ENCODE measurements at places on chromosomes 4 and X.

DNA sequence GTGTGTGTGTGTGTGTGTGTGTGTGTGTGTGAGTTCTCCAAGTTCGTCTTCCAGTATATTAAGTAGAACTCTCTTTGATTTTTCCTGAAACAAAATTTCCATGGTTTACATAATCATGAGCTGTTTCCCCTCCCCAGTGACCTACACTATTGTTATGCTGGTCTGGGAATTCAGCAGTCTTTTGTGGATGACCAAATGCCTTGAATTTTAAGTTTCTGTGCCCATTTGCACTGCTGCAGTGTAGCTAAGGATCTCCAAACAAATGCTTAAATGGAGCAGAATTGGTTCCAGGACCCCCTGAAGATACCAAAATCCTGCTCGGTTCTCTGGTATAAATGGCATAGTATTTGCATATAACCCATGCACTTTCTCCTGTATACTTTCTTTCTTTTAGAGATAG, 77.2 kb upstream of the SLC34A2 start:
- no peak for DNase-seq

GRCh38 chr4:138751309-138751708, 264.3 kb upstream of the NOCT start:
- DNase-seq, result no peak

GRCh38 chr4:87274803-87275202, 47.9 kb downstream of the HSD17B13 start:
- DNase-seq, result no peak

GRCh38 chr4:157727163-157727562, 445.7 kb downstream of the GASK1B start:
- DNase-seq, result no peak

DNA sequence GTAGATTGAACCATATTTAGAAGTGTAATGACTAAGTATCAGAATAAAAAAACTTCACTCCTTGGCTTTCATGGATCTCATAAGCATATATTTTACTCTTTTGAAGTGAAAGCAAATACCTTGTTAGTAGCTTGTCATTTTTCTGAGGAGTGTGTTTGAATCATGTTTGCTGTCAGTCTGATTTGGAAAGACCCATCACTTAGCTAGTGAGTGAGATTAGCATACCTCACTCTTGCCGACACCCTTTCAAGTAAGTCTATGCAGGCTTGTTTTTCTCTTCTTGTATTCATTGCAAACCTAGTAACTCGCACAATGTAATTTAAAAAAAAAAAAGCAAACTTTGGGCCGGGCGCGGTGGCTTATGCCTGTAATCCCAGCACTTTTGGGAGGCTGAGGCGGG, 360.0 kb downstream of the ARHGAP24 start:
- DNase-seq, result no peak

- no peak for DNase-seq
Observed at GRCh38 chr4:26319949-26320537, 771 bp upstream of the RBPJ start.

DNA sequence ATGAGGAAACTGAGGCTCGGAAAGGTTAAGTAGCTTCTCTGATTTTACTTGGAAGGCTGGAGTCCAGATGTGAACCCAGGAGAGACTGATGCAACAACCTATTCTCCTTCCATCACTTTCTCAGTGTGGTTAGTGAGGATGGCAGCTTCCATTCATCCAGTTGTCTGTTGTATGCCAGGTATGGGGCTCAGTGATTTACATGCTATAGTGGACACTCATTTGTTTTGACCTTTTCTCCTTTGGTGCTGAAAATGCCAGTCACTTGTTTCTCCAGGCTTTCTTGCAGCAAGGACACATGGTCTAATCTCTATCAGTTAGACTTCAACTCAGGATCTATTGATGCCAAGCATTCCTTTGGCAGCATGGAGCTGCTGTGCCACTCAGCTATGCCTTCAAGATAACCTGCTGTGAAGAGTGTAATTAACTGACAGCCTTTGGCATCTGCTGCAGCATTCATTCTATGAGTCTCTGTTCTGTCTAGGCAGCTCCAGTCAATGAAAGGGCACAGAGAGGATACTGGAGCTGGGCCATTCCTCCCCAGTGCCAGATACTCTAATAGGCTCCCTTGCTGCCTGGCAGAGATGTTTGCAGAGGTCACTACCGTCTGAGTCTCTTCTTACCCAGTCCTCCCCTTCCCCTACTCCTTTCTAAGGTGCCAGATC, 11.0 kb upstream of the CWH43 start:
- no peak for DNase-seq

DNA sequence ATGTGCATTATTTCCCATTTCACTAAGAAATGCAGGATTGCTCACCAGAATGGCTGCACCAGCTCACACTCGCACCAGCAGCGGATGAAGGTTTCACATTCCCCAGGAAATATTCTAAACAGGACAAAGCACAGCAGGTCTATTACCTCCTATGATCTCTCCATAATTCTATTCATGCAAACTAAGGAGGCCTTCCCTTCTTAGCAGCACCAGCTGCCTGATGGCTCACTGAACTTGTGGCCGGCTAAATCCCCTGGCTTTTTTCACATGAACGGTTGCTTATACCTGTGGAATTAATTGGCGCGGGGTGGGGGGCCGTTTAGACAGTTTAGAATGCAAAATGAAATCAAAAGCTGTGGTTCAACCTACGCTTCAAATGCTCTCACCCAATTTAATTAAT, 73.5 kb upstream of the SRD5A3 start:
- no peak for DNase-seq

GRCh38 chr4:183430317-183430993, 14.0 kb upstream of the CDKN2AIP start:
- no peak for DNase-seq

DNA sequence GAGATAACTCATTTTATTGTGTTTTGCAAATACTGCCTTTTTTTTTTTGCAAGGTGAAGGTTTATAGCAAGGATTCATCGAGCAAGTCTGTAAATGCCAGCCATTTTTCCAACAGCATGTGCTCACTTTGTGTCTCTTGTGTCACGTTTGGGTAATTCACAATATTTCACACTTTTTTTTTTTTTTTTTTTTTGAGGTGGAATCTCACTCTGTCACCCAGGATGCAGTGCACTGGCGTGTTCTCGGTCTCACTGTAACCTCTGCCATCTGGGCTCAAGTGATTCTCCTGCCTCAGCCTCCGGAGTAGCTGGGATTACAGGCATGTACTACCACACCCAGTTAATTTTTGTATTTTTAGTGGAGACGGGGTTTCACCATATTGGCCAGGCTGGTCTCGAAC, 1.9 kb downstream of the RNF4 start:
- no peak for DNase-seq

DNA sequence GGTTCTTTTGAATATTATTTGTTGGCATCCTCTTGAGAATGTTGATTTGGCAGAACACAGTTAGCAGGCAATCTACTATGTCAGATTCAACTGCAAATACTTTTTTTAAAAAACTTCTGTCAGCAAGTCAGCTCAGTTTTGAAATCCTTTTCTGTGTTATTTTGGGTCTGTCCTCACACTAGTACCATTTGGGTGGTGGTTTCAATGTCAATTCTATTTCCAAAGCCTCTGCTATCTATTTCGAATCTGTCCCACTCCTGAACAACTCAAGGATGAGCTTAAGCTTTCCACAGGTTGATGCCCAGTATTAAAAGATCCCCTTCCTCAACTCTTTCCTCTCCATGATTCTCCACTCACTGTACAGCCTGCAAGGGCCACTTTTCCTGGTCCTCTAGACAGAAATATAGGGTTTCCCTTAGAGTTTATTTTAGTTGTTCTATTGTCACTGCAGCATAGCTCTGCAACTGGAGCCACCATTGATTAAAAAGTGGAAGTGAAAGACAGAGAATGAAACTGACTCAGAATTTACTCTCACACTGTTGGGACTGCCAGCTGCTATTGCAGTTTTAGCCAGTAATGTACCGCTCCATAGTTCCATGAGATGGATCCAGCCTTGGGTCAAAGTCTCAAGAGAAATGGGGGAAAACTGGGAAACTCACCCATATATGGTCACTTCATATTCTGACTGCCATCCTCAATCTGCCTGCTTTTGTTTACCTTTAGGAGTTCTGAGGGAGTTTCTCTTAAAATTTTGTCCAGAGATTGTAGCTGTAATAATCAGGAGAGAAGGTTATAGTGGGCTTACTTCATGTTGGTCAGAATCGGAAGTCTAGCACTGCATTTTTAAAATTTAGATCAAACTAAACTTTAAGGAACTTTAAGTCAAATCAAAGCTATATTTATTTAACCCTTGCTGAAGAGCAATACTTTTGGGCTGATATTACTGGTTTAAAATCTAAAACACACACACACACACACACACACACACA, 14.6 kb downstream of the HDX start:
- DNase-seq, result no peak

GRCh38 chr4:88033309-88033708, 25.9 kb downstream of the PKD2 start:
- DNase-seq, result peak; percentile 2

DNA sequence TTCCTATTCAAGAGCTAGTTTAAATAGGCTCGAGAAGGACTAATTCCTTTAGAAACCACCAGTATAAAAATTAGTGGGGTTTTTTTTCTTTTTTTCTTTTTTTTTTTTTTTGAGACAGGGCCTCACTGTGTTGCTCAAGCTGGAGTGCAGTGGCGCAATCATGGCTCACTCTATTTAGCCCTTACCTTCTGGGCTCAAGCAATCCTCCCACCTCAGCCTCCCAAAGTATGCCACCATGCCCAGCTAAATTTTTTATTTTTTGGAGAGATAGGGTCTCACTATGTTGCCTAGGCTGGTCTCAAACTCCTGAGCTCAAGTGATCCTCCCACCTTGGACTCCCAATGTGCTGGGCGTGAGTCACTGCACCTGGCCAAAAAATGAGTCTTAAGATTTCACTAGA, 52.8 kb downstream of the APOO start:
- DNase-seq, result no peak

GRCh38 chrX:109830157-109830703, 97.2 kb upstream of the ACSL4 start:
- no peak for DNase-seq

- DNase-seq, result no peak
Observed at GRCh38 chrX:17266136-17266535, 108.9 kb upstream of the NHS start.

- no peak for DNase-seq
Observed at GRCh38 chr4:53558065-53558801, 33.1 kb downstream of the LNX1 start.

GRCh38 chr4:39682138-39682537, 15.8 kb upstream of the UBE2K start:
- no peak for DNase-seq

DNA sequence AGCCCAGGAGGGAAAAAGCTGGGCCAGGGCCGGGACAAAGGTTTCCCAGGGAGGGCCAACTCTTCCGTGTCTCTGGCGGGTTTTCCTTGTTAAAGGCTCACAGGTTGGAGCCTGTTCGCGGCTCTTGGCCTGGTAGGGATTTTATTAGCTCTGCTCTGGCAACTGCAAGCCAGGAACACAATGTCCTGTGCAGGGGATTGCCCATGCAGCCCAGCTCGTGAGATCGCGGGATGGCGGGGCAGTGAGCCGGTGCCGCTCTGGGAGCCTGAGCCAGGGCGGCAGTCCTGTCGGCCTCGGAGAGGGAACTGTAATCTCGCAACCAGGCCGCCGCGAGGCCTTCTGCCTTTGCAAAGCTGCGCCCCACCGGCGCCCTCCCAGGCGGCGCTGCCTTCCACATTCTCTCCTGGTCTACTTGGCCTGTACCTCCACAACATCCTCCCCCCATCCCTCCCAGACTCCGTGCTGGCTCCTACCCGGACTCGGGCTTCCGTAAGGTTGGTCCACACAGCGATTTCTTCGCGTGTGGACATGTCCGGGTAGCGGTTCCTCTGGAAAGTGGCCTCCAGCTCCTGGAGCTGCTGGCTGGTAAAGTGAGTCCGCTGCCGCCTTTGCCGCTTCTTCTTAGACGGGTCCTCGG, 2.1 kb downstream of the PITX2 start:
- no peak for DNase-seq

GRCh38 chr4:6986781-6987587, 56.2 kb upstream of the TADA2B start:
- peak; percentile 63 for DNase-seq

DNA sequence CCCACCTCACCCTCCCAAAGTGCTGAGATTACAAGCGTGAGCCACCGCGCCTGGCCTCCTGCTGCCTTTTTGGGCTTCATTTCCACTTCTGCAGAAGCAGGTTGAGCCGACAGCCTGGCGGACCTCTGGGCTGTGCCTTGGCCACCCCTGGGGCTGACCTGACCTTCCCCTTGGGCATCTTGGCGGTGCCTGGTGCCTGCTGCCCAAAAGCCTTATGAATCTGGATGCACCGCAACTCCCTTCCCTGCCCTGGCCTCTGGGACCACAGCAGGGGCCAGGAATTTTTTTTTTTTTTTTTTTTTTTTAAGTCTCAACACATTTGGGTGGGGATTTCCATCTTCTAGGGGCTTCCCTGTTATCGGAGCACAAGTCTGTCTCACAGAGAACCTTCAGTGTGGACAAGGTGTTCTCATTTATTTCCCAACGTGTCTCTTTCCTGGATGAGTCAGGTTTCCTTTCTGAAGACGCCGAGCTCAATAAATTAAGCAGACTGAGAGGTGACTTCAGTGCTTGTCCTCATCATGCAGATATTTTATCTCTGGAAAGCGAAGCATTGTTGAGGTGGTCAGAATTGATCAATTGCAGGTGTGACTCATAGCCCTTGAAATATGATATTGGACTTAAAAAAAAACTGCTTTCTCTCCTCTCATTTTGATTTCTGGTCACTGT, 79.7 kb downstream of the SHROOM2 start:
- no peak for DNase-seq

DNA sequence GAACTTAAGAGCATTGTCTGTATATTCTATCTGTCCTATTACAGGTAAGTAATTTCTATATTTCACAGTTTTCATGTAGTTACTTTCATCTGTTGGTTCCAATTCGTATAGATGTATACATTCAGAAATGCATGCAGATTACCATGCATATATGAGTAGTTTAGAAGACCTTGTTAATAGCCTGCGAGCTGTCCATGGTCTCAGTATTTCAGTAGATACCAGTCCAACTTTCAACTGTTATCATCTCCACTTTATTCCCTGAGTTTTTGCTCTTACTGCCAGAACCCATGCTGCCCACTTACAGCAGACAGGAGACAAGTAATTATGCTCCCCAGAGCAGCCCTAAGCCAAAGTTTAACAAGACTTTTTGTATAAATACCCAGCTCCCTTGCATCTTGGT, 37.7 kb downstream of the VEGFC start:
- no peak for DNase-seq

GRCh38 chr4:8391972-8392371, 48.6 kb downstream of the ACOX3 start:
- DNase-seq, result peak; percentile 32

- DNase-seq, result no peak
Observed at GRCh38 chr4:166980419-166980818, 253.9 kb downstream of the SPOCK3 start.

- DNase-seq, result no peak
Observed at GRCh38 chr4:182385897-182386296, 142.7 kb downstream of the TENM3 start.

- DNase-seq, result no peak
Observed at GRCh38 chr4:40309250-40309774, 25.8 kb upstream of the CHRNA9 start.

GRCh38 chr4:9594948-9595347, 150.7 kb downstream of the DEFB131A start:
- no peak for DNase-seq
